Smooth muscle cell of the umbilical artery (primary cell): ENCODE measurements at places on chromosomes 7 and 10. TPM values are rescaled to one million over a fixed set of nuclear protein-coding genes. Genes with fewer than 3 reads are reported as not detected.

CLDN3 gene
- not detected in 2 replicates for total RNA-seq

FLNC gene
- 226 and 608 TPM in 2 replicates for total RNA-seq

SYNPO2L gene
- total RNA-seq: 0.42 TPM in 1 of 2 replicates, not detected in the other

RELN gene
- total RNA-seq: under 0.01 and 0.89 TPM in 2 replicates

FOXP2 gene
- total RNA-seq: 0.92 and 1.2 TPM in 2 replicates

TYSND1 gene
- total RNA-seq: 5.9 and 7.7 TPM in 2 replicates

PLAU gene
- total RNA-seq: 56.4 and 266 TPM in 2 replicates

ANAPC16 gene
- total RNA-seq: 29.7 and 47.2 TPM in 2 replicates

CNPY4 gene
- 33.4 and 61.5 TPM in 2 replicates for total RNA-seq

FUOM gene
- total RNA-seq: 7.5 and 12.8 TPM in 2 replicates

POLR3A gene
- total RNA-seq: 16.9 and 27.5 TPM in 2 replicates

EXOC6 gene
- total RNA-seq: 7.4 and 10.3 TPM in 2 replicates

PRF1 gene
- not detected in 2 replicates for total RNA-seq

OR6B1 gene
- not detected in 2 replicates for total RNA-seq

LIPN gene
- not detected in 2 replicates for total RNA-seq

KLF14 gene
- total RNA-seq: under 0.01 TPM in 1 of 2 replicates, not detected in the other
